ENCODE measurements at places on chromosomes 12 and 14.

GRCh38 chr12:9906873-9907272 lies 25.3 kb downstream of the CLEC2A start:
- no peak for DNase-seq

GRCh38 chr12:85147331-85147730 lies 111.2 kb downstream of the LRRIQ1 start:
- no peak for DNase-seq

- no peak for DNase-seq
These were observed 13.0 kb downstream of the SLC25A3 start for GRCh38 chr12:98606359-98606988.

GRCh38 chr12:121767525-121768016 lies 25.9 kb downstream of the RHOF start:
- no peak for DNase-seq

DNA sequence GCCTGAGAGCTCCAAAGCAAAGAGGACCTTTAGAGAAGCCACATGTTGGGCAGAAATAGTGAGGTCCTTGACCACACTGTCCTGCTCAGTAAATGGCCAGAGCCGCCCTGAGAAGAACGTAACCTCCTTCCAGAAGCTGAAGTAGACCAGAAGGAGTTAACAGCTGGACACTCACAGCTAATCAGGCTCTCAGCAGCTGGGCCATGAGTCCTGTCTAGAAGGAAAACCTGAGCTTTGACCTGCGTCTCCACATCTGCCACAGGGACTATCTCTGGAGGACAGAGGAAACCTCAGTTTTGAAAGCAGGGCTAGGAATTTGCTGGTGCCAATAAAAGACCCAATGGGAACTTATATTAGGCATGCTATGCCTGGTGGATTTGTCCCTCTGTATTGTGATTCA lies 12.3 kb upstream of the DHRS4 start:
- no peak for DNase-seq

- DNase-seq = no peak
These were observed 34.0 kb downstream of the CIT start for GRCh38 chr12:119843100-119843499.

DNA sequence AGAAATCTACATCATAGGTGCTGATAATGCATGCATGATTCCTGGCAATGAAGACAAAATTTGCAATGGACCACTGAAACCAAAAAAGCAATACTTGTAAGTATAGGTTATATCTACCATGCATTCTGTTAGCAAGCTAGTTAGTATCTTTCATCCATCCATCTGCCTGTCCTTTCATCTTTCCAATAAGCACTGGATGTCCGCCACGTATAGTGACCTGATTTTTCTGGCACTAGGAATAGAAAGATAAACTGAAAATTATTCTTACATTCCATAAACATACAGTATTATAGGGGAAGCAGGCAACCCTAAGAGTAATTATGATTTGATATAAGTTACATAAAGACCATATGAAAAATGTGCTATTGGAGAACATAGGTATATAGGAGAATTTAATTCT lies 87.2 kb upstream of the MYF6 start:
- DNase-seq = no peak

DNA sequence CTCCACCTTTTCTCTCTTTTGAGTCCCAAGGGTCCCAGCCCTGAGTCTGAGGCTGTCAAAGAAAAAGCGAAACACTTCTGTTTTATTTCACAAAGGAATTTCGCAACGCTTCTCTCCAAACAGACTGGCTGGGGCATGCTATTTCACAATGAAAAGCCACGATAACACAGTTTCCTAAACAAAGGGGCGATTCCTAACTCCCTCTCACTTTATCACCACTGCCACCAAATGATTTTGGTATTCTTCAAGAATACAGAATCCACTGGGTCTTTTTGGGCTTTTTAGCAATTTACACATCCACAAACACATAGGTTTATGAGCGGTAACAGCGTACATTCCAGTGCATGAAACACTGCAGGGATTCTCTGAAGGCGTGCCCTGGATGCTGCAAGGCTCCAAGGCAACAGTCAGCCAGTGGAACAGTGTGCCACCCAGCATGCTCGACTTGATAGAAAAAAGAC lies 161.2 kb downstream of the DAD1 start:
- no peak for DNase-seq

GRCh38 chr14:89920056-89920455 lies 34.5 kb downstream of the EFCAB11 start:
- no peak for DNase-seq

GRCh38 chr12:27193106-27193505 lies 51.0 kb upstream of the STK38L start:
- no peak for DNase-seq

- DNase-seq = no peak
These were observed 18.0 kb upstream of the ATF7 start for GRCh38 chr12:53644133-53644532.

DNA sequence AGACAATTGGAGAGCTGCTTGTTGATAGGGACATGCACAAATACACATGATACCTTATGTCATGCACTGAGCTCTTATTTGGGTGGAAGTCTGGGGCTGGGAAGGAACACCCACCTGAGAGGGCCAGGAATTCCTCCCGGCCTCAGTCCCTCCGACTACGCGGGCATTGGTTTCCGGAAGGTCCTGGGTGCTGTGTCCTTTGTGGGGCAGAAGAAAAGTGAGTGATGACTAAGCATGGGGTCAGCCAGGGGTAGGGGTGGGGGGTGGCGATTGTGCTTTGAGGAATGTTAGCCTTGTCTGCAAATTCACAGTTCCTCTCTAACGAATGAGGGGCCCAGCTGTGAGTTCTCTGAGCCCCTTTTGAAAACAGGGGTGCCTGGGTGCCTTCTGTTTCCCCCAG lies 798 bp downstream of the CELA1 start:
- DNase-seq = peak; percentile 37

DNA sequence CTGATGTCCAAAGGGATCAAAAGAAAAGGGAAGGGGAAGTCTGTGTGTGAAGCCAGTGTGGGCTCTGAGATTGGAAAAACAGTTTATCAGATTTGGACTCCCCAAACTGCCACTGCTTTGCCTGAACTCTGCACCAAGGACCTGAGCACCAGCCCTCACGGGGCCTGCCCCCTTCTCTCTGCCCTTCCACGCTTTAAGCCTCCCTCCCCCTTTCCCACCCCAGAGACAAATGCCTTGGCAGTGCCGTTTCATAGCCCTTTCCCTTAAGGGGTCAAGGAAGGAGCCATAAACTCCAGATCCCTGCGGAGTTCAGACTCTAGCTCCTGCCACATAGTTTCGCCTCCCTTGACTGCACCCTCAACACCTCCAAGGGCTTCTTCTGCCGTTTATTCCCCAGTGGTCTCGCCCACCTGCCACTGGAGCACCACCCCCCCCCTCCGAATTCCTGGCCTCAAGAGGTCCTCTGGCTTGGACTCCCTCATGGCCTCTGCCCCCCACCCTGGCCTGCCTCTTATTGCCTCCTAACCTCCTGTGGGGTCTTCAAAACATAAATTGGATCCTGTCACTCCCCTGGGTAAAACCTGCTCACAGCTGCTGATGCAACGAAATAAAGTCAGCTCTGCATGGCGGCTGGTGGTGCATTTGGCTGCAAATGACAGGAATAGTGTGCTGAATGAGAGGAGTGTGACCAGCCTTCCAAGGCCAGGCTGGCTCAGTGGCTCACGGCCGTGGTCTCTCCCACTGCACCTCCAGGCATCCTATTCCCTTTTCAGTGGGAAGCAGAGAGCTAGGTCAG lies 18.8 kb downstream of the SLC25A29 start:
- DNase-seq = no peak

GRCh38 chr14:85824526-85824925 lies 294.6 kb downstream of the FLRT2 start:
- DNase-seq = no peak

DNA sequence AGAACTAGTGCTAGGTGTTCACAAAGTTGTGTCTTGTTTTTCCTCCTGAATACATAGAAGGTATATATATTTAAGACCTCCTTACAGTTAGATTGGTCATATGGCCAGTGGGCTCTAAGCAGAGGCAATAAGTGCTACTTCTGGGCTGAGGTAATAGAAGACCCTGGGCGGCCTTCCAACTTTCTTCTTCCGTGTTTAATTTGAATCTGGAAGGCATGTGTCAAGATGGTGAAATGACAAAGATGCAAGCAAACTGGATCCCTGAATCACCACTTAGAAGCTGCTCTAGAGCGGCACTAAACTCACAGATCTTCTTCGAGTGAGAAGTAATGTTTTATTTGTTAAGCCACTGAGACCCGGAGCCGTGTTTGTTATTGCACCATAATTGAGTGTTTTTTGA lies 201.0 kb upstream of the GZMB start:
- DNase-seq = no peak

DNA sequence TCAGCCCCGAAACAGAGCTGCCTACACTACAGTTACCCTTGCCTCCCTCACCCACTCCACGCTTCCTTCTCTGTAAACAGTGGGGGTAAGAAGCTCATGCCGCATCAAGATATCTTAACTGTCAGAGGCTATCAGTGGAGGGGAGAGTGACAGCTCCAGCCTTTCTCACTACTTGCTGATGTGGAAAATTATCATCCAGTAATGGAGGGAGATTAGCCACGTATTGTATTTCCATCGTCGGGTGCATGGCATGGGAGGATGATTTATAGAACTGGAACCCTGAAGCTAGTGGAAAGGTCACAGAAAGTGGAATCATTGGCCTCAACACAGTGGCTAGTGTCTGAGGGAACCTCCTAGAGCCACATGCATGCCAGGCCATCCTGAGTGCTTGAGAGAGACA lies 270.9 kb upstream of the FKBP4 start:
- DNase-seq = no peak

Data from Calu3 (cell line).